Natural killer cell treated with Interleukin-12 subunit alpha and Interleukin-12 subunit beta and Interleukin-15 and Interleukin-18, amount 100 ng/mL, for 72 hours (primary cell): ENCODE measurements at places on chromosomes 3 and 15. TPM values are rescaled to one million over a fixed set of nuclear protein-coding genes. Genes with fewer than 3 reads are reported as not detected.

DNA sequence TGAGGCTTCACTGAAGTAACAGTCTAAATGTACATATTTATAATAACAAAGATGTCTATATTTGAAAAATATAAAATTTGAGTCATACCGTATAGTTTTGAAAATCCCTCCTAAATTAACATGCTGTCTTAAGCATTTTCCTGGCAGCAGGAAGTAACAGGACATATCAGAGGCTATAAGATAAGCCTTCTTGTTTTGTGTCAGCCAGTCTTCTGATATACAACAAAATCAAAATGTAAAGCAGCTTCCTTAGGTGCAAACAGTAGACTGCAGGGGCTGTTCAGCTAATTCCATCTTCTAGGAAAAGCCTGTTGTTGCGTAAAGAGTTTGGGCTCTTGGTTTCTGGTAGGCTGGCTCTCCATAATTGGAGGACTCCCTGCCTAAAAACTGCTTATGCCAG is 56.0 kb downstream of the P3H2 start:
- no peak for DNase-seq

The CDHR4 gene
- total RNA-seq: not detected

DNA sequence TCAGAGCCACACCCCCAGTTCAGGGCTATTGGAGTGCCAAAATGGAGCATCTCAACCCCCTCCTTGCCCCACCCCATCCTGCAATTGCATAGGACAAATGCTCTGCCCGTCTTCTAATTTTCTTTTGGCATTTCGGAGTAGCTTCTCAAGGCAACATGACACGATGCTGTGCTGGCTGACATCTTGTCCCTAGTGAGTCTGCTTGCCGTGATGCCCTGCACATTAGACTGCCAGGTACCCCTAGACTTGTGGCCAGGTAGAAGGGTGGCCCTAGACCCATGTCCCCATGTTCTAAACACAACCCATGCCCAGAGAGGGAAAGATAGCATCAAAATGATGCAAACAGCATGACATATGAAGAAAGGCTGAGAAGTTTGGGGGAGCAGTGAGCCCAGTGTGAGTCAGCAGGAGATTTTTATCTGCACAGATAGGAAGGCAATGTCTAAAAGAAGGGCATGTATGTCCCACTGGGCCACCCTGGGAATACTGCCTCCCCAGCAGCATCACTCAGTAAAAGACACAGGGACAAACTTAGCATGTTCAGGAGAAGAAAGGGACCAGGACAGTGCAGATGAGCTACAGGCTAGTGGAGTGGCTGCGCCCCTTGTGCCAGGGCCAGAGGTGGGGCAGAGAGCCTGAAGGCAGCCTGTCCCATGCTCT is 36.8 kb downstream of the CA12 start:
- no peak for DNase-seq

DNA sequence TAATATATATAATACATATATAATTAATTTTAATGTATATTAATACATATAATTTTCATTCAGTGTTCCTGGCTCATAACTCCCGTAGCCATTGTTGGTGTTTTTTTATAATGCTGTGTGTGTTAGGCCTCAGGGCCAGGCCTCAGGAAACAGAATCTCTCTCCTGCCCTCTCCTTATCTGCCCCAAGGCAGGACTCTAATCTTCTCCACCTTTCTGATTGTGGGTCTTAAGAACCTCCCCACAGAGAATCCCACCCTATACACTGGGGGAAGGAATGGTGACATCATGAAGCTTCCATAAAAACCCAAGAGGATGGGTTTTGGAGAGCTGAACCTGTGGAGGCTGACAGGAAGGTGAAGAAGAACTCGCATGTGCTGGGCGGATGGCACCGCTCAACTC is 4.0 kb upstream of the FMN1 start:
- DNase-seq: no peak

- DNase-seq: no peak
These were observed 72.7 kb upstream of the SLC4A7 start for GRCh38 chr3:27556887-27557286.

The TADA3 gene
- total RNA-seq: 58.3 TPM

DNA sequence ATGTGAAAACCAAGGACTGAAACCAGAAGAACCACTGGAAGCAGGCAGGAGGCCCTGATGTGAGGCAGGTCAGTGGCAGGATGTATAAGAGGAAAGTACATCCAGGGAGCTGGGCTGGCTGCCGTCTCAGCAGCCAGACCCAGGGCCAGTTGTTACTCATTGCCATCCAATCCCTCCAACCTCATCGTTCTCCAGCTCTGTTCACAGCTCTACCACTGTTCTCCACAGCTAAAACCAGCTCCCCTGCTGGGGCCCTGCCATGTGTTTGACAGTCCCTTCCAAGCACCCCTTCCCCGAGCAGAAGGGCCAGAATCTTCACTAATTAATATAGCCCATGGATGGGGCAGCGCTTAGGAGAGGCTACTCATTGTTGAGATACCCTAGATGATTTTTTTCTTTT is 206.6 kb downstream of the MECOM start:
- DNase-seq: no peak

The TJP1 gene
- 0.14 TPM for total RNA-seq

DNA sequence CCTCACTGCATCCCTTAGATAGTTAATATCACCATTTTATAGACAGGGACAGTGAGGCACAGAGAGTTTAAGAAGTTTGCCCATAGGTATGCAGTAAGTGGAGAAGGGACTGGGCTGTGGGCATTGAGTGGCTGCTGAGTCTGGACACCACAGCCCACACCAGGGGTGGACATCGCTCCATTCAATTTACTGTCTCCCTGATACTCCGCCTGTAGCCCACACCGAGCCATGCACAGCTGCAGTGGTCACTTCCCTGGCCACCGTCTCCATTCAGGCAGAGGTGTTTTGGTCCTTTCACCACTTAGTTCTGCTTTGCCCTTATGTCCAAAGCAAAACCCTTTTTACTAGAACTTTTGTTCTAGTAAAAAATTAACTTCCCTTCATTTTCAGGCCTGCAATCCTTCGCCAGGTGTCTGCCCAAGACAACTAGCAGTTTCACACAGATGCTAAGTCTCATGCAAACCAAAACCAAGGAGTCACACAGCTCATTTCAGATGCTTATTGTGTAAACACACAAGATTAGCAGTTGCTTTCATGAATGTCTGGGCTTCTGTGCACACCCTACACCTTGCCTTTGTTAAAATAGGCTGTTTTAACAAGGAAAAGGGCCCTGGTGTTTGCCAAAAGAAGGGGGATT is 30.1 kb downstream of the ZNF35 start:
- no peak for DNase-seq

DNA sequence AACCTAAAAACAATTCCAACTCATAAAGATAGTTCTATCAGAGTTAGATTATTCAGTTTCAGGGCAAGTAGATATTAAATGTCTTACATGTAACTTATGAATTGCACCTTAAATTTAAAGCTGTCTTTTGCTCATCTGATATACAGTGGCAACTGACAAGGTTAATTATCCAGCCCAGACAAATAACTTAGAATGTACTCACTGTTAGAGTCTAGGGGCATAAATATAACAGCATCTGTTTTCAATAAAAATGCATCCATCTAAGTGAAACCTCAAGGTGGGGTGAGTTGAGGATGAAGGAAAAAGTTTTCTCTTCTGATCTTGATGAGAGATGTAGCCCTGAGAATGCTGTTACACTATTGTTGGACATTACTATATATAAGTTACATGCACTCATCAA is 112.6 kb downstream of the FBN1 start:
- DNase-seq: no peak

GRCh38 chr3:170572665-170573253 is 13.1 kb downstream of the SLC7A14 start:
- DNase-seq: no peak

The SATB1 gene
- 401 TPM for total RNA-seq

- no peak for DNase-seq
These were observed 500.1 kb downstream of the MFSD1 start for GRCh38 chr3:159301961-159302360.

The GOLGA6A gene
- total RNA-seq: not detected

- no peak for DNase-seq
These were observed 34.8 kb downstream of the UBE2E1 start for GRCh38 chr3:23840521-23840920.

GRCh38 chr15:60408463-60408981 is 10.7 kb upstream of the ANXA2 start:
- DNase-seq: no peak

The ALPK3 gene
- total RNA-seq: 0.43 TPM

- DNase-seq: no peak
These were observed 2.2 kb upstream of the BNIP2 start for GRCh38 chr15:59691194-59691805.

The GPR176 gene
- 0.07 TPM for total RNA-seq

DNA sequence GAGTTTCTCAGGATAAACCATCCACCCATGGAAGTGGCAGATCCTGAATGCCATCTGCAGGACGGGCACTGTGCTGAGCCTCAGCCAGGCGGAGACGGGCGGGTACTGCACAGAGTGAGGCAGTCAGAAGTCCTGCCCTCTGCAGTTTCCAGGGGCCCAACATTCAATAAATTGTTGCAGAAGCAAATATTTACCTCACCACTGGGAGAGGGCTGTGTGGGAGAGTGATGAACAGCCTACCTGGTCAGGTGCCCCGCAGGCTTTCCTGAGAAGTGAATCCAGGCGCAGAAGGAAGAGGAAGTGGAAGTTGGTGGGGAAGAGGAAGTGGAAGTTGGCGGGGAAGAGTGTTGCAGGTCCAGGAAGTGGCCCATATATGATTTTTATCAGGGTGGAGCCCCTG is 100.8 kb downstream of the SLCO3A1 start:
- no peak for DNase-seq

GRCh38 chr3:145716519-145716918 is 444.5 kb downstream of the PLOD2 start:
- DNase-seq: no peak

GRCh38 chr3:84439476-84439875 is 519.3 kb upstream of the CADM2 start:
- DNase-seq: no peak

The FAM43A gene
- total RNA-seq: 50.2 TPM

DNA sequence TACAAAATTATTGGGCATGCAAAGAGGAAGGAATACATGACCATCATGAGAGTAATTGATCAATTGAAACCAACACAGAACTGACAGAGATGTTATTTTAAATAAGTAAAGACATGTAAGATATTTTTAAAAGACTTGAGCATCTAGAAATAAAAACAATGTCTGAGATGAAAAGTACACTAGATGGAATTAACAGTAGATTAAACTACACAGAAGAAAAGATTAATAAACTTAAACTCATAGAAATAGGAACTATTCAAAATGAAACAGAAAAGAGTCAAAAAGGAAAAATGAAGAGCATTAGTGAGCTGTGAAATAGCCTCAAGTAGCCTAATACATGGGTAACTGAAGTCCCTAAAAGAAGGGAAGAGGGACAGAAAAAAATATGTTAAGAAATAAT is 8.5 kb upstream of the ARF4 start:
- no peak for DNase-seq

- DNase-seq: no peak
These were observed 262.2 kb downstream of the CHL1 start for GRCh38 chr3:458653-459310.

DNA sequence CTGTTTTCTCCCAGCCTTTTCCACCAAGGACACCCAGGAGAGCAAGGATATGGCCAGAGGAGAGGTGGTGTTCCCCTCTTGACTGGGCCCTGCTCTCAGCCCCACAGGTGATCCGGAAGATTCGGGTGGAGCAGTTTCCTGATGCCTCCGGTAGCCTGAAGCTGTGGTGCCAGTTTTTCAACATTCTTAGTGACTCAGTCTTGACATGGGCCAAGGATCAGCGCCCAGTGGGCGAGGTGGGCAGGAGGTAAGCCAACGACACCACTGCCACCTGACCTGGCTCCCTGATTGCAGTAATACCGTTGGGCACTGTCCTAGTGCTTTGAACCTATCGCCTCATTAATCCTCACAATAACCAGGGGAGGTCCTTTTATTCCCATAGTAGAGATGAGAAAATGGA is 25.3 kb upstream of the SLC28A1 start:
- no peak for DNase-seq

- DNase-seq: no peak
These were observed 11.6 kb upstream of the TFRC start for GRCh38 chr3:196093317-196094111.

The SEMA3G gene
- 0.08 TPM for total RNA-seq

The POC1A gene
- total RNA-seq: 14.9 TPM

GRCh38 chr3:66304293-66304692 is 83.5 kb downstream of the SLC25A26 start:
- no peak for DNase-seq

The ANXA2 gene
- total RNA-seq: 95.1 TPM

The SENP8 gene
- total RNA-seq: 1.6 TPM

- no peak for DNase-seq
These were observed 125.8 kb upstream of the MEF2A start for GRCh38 chr15:99440029-99440428.

The MEX3B gene
- 0.67 TPM for total RNA-seq

DNA sequence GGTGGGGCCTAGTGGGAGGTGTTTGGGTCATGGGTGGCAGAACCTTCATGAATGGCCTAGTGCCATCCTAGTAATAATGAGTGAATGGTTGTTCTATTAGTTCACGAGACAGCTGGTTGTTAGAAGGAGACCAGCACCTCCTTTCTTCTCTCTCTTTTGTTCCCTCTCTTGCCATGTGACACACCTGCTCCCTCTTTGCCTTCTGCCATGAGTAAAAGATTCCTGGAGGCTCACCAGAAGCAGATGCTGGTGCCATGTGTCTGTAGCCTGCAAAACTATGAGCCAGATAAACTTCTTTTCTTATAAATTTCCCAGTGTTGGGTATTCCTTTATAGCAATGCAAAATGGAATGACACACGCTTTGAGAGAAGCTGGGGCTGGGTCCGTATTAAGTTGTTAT is 89.0 kb upstream of the SLC4A7 start:
- DNase-seq: no peak

DNA sequence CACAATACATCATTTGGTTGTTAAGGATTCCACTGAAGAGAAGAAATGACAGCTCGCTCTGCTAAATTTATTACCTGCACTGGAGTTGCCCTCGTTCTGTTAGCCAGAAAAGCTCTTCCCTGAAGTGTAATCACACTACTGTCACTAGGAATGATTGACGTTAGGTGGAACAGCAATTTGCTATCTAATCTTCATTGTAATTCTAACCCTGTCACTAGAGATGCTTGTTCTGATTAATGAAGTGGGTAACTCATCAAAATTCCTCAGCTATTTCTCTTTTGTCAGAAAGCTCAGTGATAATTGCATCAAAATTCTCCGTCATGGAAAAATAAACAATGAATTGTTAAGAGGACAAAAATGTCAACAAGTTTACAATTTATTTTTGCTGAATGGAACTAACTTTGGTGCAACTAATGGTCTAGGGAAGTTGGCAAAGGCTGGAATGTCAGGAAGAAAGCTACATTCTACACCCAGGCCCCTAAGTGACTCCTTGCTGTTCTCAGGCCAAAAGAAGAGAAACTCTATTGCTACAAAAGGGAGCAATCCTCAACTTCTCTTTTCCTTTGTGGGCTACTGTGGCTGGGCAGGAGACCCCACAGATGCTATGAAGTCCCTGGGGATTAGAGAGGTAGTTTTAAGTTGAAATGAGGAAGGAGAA is 34.1 kb downstream of the CCDC191 start:
- no peak for DNase-seq

The GOLGA6B gene
- not detected for total RNA-seq

The EFHB gene
- 0.78 TPM for total RNA-seq

The ARRDC4 gene
- 1.4 TPM for total RNA-seq
